Mesendoderm (in vitro differentiated cells): ENCODE measurements at places on chromosomes 16 and 17.

GRCh38 chr16:84847564-84848355, 28.0 kb downstream of the CRISPLD2 start:
- no peak for DNase-seq

GRCh38 chr17:18381158-18381952, 3.8 kb downstream of the EVPLL start:
- no peak for DNase-seq

- DNase-seq: peak; percentile 19
These were observed 44.0 kb downstream of the SPOP start for GRCh38 chr17:49633762-49634484.

DNA sequence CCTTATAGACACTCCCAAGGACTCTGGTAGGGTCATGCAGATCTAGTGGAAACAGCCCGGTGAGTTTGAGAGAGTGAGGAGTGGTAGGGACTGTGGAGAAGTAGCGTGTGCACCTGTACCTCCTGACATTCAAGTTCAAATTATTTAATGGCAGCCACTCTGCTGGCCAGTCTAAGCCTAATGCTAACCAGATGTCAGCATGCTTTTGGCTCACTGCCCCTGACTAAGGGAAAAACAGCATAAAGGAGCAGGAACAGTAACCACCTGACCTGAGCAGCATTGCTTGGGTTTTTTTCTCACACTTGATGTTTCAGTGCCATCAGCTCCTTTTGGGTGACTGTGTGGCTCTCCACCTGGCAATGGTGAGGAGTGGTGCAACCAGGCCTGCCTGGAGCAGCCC, 23.8 kb upstream of the SLC12A3 start:
- DNase-seq: no peak

GRCh38 chr17:6377906-6378305, 57.0 kb downstream of the AIPL1 start:
- no peak for DNase-seq

DNA sequence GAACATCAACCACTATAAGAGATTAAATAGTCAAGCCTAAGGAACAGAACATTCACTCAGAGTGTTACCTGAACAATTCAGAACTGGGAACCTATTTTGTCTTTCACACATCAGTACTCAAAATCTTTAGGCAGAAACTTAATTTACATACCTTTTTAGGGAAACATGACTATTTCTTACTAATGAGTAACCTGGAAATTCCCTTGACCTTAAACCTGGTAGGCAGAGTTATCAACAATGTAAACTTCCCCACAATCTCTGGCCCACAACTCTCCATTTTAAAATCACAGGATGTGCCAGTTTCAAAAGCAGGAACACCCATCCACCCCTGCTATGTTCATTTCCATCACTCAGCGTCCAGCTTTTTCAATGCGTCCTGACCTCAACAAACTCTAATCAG, 132.9 kb upstream of the ANKFN1 start:
- no peak for DNase-seq

DNA sequence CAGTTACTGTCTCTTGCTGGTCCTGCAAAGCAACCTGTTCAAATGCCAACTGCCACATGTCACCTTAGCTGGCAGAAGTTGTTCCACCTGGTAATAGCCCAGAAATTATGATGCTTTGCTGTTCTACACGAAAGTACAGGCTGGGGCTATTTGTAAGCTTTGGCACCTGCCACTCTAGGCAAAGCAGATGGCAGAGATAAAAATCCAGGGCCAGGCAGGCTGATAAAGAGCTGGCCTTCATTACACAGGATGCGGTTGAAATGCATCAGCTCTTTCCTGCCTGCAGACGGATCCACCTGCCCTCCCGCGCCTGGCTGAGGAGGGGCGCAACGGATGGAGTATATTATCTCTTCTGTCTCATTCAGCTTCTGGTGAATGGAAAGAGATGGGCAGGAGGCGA, 29.3 kb upstream of the KDM8 start:
- no peak for DNase-seq

GRCh38 chr17:55072898-55073297, 104.3 kb downstream of the STXBP4 start:
- DNase-seq: no peak
